ENCODE measurements at places on chromosomes 12 and 14.

- peak; percentile 41 for DNase-seq
Measured at GRCh38 chr14:100994756-100995330, 91.3 kb upstream of the RTL1 start.

- DNase-seq: peak; percentile 18
Measured at GRCh38 chr14:95361373-95362137, 41.8 kb upstream of the CLMN start.

GRCh38 chr12:70241845-70242244 is 1.4 kb upstream of the CNOT2 start:
- no peak for DNase-seq

GRCh38 chr12:124655048-124655697 is 87.8 kb upstream of the NCOR2 start:
- DNase-seq: peak; percentile 29

GRCh38 chr14:44613061-44613712 is 106.1 kb upstream of the FSCB start:
- no peak for DNase-seq

- DNase-seq: peak; percentile 91
Measured at GRCh38 chr12:6532927-6533652, 1.2 kb upstream of the GAPDH start.

GRCh38 chr12:61525331-61525730 is 734.9 kb upstream of the USP15 start:
- no peak for DNase-seq

- DNase-seq: peak; percentile 59
Measured at GRCh38 chr12:115166698-115167315, 482.8 kb upstream of the TBX3 start.

DNA sequence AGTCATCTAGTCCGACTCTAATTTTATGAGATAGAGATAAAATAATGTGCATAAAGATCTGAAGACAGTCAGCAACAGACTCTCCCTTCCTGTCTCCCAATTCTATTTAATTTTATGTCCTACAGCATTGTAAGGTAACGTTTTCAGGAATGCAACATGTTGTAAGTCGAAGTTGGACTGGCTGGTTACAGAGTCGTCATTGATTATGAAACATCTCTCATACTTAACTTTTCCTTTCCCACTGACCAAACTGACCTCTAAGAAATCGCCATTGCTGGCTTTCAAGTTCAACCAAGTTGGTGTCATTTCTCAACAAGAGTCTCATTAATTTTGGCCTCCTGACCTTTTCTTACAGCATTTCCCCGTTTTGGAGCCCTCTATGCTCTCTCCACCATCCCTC is 4.9 kb upstream of the RIC8B start:
- no peak for DNase-seq

DNA sequence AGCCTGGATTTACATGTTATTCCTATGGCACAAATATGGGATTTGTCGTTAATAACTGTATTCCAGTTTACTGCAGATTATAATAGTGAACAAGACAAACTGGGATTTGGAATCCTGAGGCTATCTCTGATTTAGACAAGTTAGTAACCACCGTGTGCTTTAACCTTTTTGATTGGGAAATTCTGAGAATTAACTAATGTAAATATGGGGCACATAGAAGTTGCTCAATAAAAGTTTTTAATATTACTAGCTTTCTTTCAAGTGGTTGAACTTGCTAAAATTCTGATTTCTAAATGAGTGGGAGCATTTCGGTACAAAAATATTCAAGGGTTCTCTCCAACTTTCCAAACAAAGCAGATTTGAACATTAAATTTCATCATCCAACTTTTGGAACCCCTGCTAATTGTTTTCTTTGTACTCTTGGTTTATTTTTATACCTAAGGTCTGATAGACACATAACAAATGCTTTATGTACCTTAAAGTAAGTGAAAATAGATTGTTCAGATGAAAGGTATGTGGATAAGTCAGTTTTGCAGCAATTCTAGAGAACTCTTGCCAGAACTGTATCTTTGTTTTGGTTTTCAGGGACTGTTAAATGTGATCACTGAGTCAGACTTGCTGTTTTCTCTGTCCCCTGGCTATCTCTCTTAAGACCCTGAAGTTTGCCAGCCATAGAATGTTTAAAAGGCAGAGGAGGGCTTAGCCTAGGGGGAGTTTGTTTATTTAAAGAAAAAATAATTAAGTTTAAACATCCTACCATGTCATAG is 57.5 kb downstream of the FRS2 start:
- DNase-seq: peak; percentile 81

GRCh38 chr12:58883576-58884334 is 36.5 kb downstream of the LRIG3 start:
- no peak for DNase-seq

GRCh38 chr12:101951002-101951670 is 73.8 kb downstream of the DRAM1 start:
- DNase-seq: no peak

GRCh38 chr12:104258476-104259067 is 43.0 kb downstream of the TXNRD1 start:
- DNase-seq: no peak

DNA sequence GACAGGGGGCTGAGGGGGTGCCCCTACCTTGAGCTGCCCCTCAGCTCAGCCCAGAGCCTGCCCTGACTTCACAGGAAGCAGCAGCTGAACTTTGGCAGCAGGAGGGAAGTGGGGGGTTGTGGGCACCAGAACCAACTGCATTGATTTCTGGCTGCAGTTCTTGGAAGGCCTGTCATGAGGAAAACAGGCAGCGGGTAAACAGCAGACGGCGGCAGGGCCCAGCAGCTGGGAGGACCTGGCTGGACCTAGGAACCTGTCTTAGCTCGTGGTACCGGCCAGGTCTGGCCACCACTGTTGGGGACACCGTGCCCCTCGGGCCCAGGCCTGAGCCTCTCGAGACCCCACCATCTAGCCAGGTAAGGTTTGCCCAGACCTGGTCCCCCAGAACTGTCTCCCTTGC is 154.2 kb upstream of the MYL2 start:
- DNase-seq: no peak

- DNase-seq: no peak
Measured at GRCh38 chr12:111361717-111362576, 6.9 kb downstream of the PHETA1 start.

GRCh38 chr14:61111209-61111665 is 130.2 kb downstream of the SLC38A6 start:
- no peak for DNase-seq
